ENCODE measurements at places on chromosomes 2 and 18. TPM values are rescaled to one million over a fixed set of nuclear protein-coding genes. Genes with fewer than 3 reads are reported as not detected.

- no peak for DNase-seq
These were observed 237.6 kb upstream of the RGPD4 start for GRCh38 chr2:107589079-107589491.

DNA sequence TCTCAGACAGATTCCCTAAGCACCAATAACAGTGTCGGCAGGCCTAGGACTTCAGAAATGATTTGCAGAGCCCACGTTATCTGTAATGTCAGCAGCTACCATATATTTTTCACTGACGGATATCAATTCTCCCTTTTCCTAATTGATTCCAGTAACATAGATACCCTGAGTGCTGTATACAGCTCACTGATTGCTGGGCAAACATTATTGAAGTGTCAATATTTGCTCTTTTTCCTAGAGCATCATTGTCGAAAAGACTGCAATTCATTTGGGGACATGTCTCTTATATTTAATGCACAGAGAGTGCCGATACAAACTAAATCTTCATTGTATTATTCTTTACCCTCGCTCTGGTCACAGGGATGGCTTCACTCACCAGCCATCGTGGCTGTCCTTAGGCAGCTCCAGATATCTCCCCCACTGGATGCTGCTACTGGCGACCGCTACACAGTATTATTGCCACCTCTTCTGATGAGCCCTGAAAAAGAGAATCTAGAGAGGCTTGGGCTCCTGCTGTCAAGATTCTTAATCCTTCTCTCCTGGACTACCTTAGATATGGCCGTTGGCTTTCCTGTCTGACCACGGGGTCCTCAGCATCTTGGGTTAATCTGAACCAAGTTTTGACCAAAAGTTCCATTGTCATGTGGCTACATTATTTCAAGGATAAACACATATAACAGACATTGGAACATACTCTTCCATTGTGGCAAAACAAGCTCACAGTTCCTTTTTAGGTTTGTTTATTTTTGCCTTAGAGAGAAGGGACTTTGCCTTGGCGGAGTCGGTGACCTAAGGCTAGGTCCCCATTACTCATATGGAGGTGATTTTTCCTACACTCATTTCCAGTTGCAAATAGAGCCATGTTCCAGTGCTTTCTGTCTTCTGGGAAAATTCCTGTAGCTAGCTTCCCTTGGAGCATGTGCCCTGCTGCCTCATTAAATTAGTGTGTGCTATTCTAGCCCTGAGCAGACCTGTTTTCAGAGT lies 105.4 kb downstream of the CPO start:
- DNase-seq = no peak

GRCh38 chr2:163613266-163613731 lies 122.5 kb downstream of the FIGN start:
- DNase-seq = no peak

- DNase-seq = no peak
These were observed 170.5 kb downstream of the FAM210A start for GRCh38 chr18:13555865-13556264.

DNA sequence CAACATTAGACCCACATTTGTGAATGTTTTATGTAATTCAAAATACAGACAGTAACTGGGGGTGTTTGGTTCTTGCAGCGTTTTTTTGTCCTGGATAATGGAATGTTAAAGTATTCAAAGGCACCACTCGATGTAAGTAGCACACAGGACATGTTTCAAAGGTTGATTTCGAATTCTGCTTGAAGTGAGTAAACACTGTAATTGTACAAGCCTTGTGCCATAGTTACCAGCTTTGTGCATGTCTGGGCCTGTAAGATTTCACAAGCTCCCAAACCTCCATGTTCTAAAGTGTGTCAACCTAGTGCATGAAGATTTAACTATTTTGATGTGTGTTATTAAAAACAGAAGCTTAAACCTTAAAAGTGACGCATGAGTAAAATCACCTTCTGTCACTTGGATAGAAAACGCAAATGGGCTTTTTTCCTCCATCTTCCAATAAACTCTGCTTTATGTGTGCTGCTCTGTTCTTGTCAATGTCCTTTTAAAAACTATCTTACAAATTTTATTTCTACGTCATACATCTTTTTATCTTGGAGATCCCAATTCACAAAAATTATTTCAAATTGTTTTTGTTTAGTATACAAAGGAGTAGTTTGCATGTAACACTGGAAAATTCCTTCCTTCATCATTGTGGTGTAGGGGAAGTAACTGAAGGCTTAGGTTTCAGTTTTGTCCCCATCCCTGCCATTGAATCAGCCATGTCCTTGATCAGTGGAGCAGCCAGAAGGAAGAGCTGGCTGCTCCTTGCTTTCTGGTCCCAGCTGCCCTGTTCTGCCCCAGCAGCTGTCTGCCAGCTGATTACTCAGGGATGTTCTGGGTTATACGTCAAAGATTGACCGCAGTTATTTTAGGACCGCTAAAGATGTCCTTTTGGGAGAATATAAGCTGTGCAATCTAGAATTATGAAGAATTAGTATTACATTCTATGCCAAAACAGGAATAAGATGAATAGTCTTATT lies 119.2 kb downstream of the PRKRA start:
- no peak for DNase-seq

RNU2-63P gene
- polyA plus RNA-seq = not detected

RFTN2 gene
- 23.3 TPM for polyA plus RNA-seq

DNA sequence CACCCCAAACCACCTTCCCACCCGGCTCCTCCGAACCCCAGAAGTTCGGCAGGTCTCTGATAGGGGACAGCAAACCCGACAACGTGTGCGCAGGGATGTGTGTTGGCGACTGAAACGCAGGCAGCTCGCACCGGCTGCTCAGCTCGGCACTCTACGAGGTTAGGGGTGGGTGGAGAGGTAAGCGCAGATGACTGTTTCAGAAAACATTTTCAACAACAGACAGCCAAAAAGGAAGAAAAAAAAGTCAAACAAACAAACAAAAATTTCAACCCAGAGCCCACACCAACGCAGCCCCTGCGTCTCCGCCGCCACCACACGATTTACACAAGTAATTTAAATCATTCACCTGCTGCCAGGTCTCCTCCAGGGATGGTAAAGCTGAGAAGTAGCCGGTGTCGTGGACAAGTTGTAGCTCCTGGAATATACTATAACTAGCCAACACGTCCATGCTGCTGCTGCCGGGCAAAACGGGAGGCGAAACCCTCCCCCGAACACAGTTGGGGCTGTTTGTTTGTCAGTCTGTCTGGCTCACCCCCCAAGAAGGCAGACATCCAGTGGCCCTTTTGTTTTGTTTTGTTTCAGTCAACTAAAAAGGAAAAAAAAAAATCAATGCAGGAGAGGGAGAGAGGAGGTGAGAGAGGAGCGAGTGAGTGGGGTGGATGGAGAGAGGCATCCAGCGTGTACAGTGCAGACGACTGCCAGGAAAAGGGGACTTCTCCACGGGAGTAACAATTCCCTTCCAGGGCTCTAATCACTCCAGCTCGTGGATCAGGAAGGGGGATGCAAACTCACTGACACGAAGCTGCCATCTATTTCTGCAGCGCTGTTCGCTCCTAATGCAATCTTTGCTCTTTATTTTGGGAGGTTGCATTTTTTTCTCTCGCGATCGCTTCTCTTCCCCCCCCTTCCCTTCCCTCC lies at the start of gene KLF7:
KLF7 (minus strand) TSS at position 828 of the 918 bp plus-strand sequence; CDS start at position 448, 380 bp downstream.
- no peak for DNase-seq

Data from left renal cortex interstitium (tissue), 4 donors.